ENCODE measurements at places on chromosomes 4 and X. TPM values are rescaled to one million over a fixed set of nuclear protein-coding genes. Genes with fewer than 3 reads are reported as not detected.

Gene TFDP3
- polyA plus RNA-seq, result not detected

Gene CXCL11
- polyA plus RNA-seq, result 0.41 TPM

Gene C1QTNF7
- 20.8 TPM for polyA plus RNA-seq

Gene DCAF4L1
- polyA plus RNA-seq, result 0.14 TPM

Gene ADAM29
- 0.01 TPM for polyA plus RNA-seq

- no peak for DNase-seq
Measured at GRCh38 chrX:115060013-115060412, 42.6 kb upstream of the IL13RA2 start.

DNA sequence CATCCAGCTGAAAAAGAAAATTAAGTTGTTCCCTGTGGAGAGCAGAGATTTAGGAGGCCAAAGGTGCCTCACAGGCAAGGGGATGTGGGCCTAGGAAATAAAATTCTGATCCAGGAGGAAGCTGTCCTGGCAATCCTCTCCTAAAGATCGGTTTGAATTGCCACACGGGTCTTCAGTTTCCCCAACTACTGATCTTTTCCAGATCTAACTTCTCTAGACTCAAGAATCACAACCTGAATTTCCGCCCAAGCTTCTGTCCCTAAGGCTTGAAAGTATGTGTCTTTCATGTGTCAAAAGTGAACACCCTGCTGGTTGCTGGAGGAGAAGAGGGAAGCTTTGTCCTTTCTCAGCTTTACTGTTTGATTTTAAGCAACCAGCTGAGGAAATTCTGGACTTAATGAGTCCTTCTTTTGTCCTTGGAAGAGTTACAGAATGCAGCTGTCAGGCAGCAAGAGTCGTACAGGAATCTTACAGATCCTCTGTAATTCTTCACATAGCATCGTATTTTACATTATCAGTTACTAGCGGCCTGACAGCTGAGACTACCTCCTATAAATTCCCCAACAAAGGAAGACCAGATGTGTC, 93.8 kb downstream of the INPP4B start:
- no peak for DNase-seq

DNA sequence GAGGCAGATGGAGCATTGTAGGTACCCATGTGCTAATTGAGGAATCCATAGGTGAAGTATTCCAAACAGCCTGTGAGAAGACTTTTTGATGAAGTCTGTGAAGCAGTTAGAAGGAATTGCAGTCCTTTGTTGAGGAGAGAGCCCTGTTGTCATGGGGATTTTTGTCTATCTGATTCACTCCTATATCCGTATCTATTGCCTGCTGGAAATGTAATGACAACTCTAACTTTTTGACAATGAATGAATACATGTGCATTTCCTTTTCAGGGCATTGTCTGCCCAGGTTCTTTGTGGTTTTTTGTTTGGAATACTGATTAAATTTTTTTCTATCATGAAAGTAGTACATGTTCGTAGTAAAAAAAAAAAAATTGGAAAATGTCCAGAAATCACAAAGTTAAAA, 31.1 kb downstream of the STK32B start:
- DNase-seq, result no peak

GRCh38 chr4:85784348-85784747, 309.4 kb downstream of the ARHGAP24 start:
- no peak for DNase-seq

- no peak for DNase-seq
Measured at GRCh38 chrX:19602866-19603622, 87.7 kb upstream of the MAP3K15 start.

GRCh38 chr4:89134775-89135319, 23.5 kb downstream of the TIGD2 start:
- no peak for DNase-seq

DNA sequence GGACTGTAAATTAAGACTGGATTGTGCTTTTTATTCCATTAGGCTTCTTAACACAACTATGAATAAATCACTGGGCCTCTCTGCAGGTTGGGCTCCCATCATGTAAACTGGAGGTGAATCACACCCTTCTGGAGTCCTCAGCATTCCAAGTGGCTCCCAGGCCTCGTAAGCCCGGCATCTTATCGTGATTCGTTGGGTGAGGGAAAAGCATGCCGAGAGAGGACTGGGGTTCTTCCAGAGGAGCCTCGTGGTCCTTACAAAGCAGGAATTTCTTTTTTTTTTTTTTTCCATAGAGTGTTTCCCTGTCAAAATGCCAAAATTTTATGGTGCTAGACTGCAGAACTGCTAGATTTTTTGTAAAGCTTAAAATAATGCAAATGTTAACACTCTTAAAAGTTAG, 20.0 kb downstream of the CLDN22 start:
- DNase-seq, result no peak

GRCh38 chr4:8200302-8200975, 1.3 kb downstream of the SH3TC1 start:
- DNase-seq, result no peak

- peak; percentile 58 for DNase-seq
Measured at GRCh38 chr4:47668810-47669408, 169.0 kb downstream of the CORIN start.

- DNase-seq, result no peak
Measured at GRCh38 chrX:20412871-20413486, 146.3 kb upstream of the RPS6KA3 start.

DNA sequence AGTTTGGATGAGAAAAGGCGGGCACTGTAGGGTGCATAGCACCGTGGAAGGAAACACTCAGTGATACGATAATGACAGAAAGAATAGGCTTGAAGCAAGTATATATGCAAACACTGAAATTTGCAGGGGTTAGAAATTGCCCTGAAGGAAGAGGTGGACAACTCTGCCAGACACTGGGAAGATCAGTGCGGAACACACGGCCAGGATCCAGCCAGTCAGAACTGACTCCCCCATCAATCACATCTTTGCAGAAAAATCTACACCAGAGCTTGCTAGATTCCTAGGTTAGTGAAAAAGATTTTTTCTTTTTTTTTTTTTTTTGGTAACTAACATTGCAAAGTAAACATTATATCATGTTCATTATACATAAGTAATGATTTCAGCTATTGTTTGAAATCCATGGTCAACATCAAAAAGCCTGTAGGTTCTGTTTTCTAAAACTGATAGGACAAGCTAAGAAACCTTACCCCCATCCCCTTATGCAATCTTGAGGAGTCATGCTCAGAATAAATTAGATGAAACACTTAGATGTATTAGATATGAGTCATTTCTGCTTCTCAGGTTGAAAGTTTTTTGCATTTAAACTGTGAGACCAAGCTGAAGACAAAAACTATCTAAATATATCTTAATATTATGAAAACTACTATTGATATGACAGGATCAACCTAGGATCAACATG, 38.9 kb downstream of the TRIML1 start:
- no peak for DNase-seq

DNA sequence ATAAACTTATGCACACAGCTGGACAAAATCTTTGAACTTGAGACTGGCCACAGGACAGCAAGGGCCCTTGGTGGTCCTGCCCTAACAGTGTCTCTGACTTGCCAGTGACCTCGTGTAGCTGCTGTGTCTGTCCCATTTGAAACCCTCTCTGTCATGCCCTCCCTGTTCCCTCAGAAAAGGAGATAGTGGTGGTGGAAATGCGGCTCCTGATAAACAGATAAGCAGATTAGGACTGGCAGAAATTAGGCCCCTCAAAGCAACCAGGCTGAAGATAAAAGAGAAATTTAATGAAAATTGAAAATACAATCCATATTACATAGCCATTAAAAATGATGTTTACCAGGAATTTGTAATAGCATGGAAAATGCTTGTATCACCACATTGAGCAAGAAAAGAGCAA, 136.6 kb upstream of the ATP6AP2 start:
- DNase-seq, result no peak

GRCh38 chrX:7252013-7252610, 104.2 kb upstream of the PUDP start:
- DNase-seq, result no peak

Data from right renal pelvis (tissue), 4 donors.